HCT116 (cell line): ENCODE measurements at places on chromosomes 5 and 9.

DNA sequence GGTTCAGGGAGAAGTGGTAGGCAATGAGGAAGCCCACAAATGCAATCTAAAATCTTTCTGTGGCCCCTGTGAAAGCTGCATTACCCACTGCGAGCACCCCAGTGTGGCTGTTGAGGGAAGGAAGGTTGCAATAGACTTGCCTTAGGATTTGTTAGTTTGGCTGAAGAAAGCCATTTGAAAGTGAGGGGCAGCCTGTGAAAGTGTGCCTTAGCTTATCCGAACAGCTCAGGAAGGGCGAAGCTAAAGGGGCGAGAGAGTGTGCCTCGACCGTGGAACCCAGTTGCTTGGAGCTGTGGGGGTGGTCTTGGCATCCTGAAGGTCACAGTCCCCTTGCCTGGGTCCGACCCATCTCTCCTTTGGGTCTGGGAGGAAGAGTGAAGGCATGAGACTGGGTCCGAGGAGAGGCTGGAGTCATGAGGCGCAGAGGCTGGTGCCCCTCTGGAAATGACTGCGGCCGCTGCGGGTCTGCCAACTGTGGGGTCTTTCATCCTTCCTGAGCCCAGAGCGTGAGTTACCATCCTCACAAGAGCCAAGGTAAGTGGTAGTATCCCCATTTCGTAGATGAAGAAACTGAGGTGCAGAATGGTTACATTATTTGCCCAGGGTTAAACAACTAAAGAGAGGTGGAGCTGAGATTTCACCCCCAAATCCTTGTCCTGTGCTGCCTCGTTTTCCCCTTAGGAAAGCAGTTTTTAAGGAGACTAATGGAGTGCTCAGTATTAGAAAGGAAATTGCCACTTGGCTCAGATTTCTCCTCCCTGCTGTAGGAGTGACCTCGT lies 24.4 kb downstream of the SLC25A25 start:
- DNase-seq = no peak

- no peak for DNase-seq
Observed at GRCh38 chr9:86545090-86545489, 190.9 kb upstream of the TUT7 start.

DNA sequence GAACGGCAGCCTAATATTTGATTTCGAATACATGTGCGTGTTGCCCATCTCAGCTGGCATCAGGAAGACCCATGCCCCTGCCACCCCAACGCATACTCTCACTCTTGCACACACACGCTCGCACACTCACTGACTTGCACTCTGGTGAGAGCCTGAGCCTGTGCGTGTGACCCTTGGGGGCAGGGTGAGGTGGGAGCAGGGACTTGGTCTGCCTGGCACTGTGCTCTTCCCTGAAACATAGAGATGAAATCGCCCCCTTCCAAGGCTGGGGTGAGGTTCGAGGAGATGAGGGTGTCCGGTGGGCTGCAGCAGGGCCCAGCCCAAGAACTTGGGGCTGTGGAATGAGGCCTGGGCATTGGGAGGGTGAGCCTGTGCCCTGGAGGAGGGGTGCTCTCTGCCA lies 1.2 kb downstream of the LCN9 start:
- no peak for DNase-seq

GRCh38 chr5:142725231-142726187 lies 39.6 kb upstream of the FGF1 start:
- DNase-seq = no peak

- DNase-seq = no peak
Observed at GRCh38 chr5:18299166-18299565, 664.9 kb downstream of the TAF11L14 start.

- DNase-seq = no peak
Observed at GRCh38 chr5:100828071-100828897, 74.8 kb downstream of the ST8SIA4 start.

GRCh38 chr5:110880413-110880812 lies 141.6 kb downstream of the SLC25A46 start:
- DNase-seq = no peak

DNA sequence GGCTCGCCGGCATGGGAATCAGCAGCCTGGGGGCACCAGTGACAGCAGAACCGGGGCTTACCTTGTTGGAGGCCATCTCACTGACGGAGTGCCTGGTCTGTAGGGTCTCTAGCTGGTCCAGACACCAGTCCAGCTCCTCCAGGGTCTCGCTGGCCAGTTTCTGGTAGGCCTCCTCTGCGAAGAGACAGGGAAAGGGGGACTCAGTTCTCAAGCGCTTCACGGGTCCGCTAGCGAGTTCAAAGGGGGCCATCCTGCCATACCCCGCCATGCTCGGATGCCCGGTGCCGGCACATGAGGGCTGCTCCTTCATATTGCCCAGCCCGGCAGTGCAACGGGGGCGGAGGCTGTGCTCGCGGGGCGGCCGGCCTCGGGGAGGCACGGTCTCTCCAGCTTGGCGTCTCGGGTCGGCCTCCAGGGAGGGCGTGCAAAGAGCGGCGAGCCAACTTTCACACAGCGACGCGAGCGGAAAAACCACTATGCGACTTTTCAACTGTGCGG lies 456.0 kb downstream of the RAB3C start:
- DNase-seq = no peak

GRCh38 chr5:67377631-67378030 lies 181.0 kb upstream of the CD180 start:
- no peak for DNase-seq

GRCh38 chr9:99437145-99437544 lies 215.1 kb downstream of the SEC61B start:
- DNase-seq = no peak

DNA sequence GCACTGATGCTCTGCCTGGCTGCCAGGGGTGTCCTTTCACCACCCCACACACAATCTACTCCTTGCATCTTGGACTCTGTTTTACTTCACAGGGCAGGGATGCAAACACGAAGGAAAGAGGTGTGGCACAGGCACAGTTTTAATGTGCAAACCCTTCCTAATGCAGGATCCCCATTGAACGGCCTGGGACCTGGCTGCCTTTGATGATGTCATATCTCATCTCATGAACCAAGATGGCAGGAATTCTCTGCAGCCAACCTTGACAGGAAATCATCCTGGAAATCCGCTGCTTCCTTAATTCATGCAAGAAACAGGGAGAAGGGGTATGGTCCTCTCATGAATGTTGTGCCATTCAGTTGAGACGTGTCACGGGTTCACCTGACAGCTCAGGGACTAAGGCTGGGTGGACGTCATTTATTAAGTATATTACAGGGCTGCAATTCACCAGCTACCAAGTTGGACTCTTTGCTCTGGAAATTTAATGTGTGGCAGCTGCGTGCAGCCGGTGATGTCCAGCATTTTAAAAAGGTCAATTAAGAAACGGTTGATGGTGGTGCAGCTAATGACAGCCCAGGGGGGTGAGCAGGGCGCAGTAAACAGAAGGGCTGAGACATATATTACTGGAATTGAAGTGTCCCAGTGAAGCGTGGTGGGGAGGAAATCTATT lies 91.5 kb downstream of the LMNB1 start:
- no peak for DNase-seq

- DNase-seq = no peak
Observed at GRCh38 chr5:102200861-102201260, 95.2 kb downstream of the SLCO4C1 start.

GRCh38 chr9:107465467-107466451 lies 23.8 kb downstream of the KLF4 start:
- DNase-seq = no peak

DNA sequence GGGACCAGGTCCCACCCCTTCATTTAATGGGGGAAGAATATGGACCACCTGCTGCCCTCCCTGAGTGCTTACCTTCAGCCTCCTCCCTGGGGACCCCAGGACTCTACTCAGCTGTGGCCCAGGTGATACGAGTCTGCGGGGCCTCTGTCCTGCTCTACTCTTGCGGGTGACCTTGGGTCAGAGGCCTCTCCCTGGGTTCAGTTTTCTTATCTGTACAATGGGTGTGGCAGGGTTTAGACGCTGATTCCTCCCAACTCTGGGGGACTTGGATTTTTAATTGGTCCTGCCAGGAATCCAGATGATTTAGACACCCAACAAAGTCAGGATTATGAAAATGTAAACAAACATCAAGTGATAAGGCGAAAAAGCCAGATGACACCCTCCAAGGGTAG lies 25.0 kb downstream of the FAM163B start:
- no peak for DNase-seq

DNA sequence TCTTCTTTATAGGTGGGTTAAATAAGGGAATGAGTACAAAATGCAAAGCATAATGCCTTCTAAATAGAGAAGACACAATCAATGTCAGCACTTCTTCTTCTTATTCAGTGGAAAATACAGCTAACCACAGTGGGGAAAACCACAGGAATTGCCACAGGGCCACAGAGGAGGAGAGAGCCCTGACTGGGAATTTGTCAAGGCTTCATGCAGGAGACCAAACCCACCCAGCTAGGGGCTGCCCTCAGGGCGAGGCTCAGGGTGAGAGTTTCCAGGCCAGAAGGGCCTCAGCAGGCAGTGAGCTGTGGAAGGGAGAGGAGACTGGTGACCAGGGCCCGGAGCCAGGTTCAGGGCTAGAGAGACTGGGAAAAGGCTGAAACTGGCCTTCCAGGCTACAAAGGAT lies 279.1 kb downstream of the MSX2 start:
- no peak for DNase-seq

DNA sequence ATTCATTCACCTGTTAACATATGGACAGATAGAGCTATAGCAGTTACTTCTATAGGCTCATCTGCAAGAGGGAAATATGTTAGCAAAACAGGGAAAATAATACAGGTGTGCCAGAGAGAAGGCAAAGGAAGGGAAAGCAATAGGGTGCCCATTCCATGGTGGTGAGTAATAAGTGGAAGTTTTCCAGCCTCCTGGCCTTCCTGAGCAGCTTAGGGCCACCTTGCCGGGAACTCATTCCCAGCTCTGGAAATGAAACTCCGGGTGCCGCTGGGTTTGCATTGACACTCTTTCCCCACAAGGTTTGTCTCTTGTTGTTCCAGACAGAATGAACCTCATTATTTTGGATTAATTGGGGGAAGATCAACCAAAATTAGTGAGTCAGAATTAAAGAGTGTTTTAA lies 58.4 kb downstream of the SLC1A3 start:
- peak; percentile 57 for DNase-seq

GRCh38 chr9:127463911-127464310 lies 12.6 kb downstream of the LRSAM1 start:
- no peak for DNase-seq

- DNase-seq = no peak
Observed at GRCh38 chr5:137367951-137368350, 131.2 kb downstream of the SPOCK1 start.

GRCh38 chr5:138339091-138339456 lies 1.0 kb downstream of the FAM53C start:
- no peak for DNase-seq

DNA sequence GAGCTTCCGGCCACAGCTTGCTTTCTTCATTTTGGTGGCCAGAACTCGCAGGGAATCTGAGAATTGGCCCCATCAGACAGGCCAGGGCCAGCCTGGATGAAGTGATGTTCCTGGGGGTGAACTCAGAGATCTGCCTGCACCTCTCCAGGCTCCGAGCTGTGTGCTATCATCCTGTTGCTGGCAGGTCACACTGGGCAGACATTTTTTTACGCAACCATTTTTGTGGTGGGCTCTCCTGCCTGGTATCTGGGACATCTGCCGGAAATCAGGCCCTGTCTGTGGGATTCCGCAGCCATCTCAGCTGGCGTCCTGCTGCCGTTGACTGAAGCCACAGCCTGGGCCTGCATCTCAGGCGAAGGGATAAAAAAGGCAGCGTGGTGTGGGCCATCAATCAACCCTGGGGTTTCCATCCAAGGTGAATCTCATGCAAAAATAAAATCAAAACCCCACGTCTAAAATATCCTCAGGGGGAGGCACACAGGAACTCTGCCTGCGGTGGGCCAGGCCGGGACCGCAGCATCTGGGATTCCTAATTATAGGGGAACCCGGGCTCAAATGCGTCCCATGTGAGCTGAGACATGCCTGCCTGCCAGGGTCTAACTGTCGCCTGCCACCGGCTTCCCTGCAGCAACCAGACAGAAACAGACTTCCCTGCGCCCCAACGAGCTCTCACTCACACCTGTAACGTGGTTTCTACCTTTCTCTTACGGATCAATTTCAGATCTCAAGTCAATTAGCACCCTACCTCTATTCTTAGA lies 174.3 kb downstream of the SYK start:
- DNase-seq = no peak

DNA sequence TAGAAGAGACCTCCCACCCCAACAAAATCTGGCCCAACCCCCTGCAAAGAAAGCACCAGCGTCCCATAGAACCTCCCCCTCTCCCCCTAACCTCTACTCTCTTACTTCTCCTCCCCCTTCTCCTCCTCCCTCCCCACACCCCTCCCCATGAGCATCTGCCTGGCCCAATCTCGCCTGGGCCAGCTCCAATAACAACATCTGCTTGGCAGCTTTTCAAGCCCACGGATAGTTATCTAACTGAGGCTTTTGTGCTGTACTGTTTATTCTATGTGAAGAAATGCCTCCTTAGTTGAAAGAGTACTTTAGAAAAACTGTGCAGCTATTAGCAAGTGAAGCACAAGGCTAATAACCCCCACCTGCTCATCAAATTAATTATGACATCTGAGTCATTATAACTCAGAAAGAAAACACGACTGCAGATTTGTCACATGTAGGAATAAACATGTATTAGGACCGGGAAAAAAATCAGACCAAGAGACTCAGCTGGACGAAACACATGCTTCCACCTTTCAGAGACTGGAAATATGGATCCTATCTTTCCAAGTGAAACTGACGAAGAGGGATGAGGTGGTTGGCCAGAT lies 42.8 kb downstream of the NFIB start:
- no peak for DNase-seq

- no peak for DNase-seq
Observed at GRCh38 chr9:68746525-68746924, 41.5 kb downstream of the PIP5K1B start.

GRCh38 chr9:88477300-88477751 lies 57.7 kb upstream of the NXNL2 start:
- no peak for DNase-seq

- DNase-seq = no peak
Observed at GRCh38 chr9:18629136-18629535, 155.2 kb downstream of the ADAMTSL1 start.

- no peak for DNase-seq
Observed at GRCh38 chr5:74200560-74200959, 440.0 kb downstream of the ENC1 start.

DNA sequence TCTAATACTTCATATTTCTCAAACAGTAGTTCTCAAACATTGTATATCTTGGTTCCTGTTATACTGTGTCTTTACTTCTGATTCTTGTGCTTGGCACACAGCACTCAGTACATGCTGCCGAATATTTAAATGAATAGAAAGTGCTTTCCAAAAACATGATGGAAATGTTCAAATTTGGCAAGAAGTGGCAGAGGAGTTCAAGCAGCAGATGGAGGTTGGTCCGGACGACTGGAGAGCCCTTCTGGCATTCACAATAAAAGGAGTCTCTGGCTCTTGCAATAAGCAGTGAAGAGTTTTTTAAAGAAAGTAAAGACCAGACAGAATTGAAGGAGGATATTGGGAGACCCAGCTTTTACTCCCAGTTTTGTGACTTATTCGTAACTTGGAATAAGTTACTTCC lies 36.3 kb downstream of the TSTD2 start:
- DNase-seq = no peak

- DNase-seq = no peak
Observed at GRCh38 chr9:90853945-90854344, 52.3 kb downstream of the SYK start.

- peak; percentile 18 for DNase-seq
Observed at GRCh38 chr5:82259172-82259800, 18.9 kb downstream of the RPS23 start.
